ENCODE measurements at places on chromosomes 2 and 18.

GRCh38 chr2:180495606-180496005 is 484.8 kb upstream of the UBE2E3 start:
- DNase-seq: no peak

DNA sequence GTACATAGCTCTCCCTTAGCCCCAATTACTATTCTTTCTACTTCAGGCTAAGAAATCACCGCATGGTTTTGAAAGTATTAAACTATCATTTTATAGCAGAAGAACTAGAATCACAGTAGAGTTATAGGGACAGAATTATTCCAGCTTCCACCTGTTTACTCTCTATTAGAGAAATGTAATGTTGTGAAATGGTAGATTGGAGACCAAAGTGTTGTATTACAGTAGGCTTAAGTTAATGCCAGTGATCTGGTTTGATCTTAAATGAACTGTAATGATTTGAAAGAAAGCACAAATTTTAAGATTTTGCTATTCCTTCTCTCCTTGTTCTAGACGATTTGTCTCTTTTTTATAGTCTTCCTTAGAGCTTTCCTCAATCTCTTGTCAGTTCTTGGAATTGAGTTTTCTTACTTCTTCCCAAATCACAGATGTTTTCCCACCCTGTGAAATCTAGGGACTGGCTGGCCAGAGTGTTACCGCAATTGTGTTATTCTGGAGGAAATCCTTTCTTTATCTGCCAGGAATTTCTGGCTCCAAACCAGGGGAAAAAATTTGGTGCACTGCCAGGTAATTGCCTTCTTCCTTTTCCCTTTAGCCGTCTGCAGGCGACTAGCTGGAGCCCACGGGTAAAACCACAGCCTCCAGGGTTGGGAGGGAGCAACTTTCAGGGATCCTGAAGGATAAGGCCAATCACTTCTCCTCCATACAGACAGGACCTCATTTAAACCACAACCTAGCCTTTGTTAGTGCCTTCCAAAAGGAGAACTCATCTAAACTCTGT is 51.7 kb downstream of the NOP58 start:
- no peak for DNase-seq

- DNase-seq: no peak
Measured at GRCh38 chr2:239171643-239172042, 229.2 kb downstream of the HDAC4 start.

DNA sequence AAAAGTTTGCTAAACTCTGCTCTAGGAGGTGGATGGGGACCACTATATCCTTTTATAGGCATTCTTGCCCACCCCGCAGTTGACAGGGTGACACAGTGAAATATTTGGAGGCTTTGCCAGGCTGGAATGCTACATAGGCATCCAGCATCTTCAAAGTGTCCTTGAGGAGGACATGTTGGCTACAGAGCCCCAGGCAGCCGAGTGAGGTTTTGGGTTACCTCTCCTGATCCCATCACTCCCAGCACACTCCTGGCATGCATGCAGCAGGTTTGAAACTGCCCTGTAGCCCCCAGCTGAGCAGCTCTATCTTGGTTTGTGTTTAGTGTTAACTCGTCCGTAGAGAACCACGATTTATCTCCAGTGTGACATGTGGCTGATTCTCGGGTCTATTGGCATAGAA is 7.3 kb downstream of the FOSL2 start:
- DNase-seq: no peak

GRCh38 chr2:82342356-82342755 is 2037.8 kb upstream of the LRRTM1 start:
- no peak for DNase-seq

GRCh38 chr2:208985644-208986043 is 438.2 kb upstream of the MAP2 start:
- peak; percentile 56 for DNase-seq

DNA sequence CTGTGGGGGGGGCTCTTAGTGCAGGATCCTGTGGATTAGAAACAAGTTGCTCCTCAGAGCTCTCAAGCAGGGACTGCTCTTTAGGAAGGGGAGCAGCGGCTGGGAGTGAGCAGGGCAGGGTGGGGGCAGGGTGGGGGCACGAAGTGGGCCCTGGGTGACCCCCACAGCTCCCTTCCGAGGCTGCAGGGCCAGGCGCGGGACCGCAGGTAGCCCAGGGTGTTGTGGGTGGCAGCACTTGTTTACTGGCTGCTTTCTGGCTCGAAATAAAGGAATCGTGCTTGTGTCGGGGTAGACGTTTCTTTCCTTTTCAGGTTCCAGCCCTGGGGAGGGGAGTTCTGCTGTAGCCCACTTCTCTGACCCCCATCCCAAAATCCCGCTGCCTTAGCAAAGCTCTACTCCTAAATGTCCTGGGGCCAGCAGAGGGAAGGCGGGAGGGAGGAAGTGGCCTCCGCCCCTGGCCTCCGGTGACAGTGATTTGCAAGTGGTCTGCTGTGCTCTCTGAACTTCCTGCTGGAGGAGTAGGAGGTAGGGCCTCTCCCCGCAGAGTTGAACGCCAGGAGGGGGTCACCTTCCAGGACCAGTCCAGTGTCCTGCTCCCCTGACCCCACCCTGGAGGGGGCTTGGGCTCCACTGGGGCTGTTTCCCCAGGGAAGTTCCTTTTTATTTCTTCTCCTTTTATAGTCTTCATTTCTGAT is 8.3 kb downstream of the NEU4 start:
- DNase-seq: no peak

- no peak for DNase-seq
Measured at GRCh38 chr2:218985021-218985324, at the start of gene FEV. Gene FEV (minus strand): TSS chr2:218985184. CDS start chr2:218985075, 109 bp downstream.

GRCh38 chr2:173606619-173607248 is 252.1 kb downstream of the CDCA7 start:
- no peak for DNase-seq

- no peak for DNase-seq
Measured at GRCh38 chr2:136060416-136060815, 57.5 kb downstream of the CXCR4 start.

DNA sequence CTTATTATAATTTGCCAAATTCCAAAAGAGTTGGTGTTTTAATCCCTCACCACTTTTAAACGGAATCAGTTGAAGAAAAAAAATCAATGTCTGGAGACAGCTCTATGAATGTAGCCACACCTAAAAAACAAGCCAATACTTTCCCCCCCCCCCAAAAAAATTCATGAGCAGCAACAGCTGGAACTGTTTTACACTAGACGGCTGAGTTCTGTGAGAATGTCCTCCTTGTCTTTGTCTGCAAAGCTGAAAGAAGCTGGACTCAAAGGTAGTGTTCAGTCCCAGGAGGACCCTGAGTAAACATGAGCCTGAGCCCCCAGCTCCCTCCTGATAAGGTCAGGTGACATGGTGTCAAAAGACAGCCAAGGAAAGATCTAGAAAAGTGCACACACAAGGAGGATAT is 68.2 kb downstream of the ZNF521 start:
- no peak for DNase-seq

GRCh38 chr2:85827879-85828569 is 60.8 kb downstream of the ST3GAL5 start:
- no peak for DNase-seq

- DNase-seq: peak; percentile 61
Measured at GRCh38 chr2:120552800-120553481, 182.7 kb upstream of the GLI2 start.

GRCh38 chr2:38013158-38013752 is 62.7 kb downstream of the CYP1B1 start:
- DNase-seq: no peak

- no peak for DNase-seq
Measured at GRCh38 chr2:231900972-231901371, 25.2 kb downstream of the NPPC start.

DNA sequence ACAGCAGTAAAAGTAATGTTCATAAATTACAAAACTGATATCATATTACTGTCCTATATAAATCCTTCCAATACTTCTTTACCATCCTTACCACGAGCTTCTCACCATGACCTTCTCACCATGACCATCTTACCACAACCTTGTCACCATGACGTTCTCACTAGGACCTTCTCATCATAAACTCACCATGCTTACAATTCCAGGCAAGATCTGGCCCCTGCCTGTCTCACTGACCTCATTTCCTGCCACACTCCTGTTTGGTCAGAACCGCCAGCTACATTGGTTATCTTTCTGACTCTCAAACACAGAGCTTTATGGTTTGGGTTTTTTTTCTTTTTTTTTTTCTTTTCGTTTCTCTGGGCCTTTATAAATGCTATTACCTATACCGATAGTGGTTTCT is 827.6 kb downstream of the RNF144A start:
- no peak for DNase-seq

GRCh38 chr2:9077691-9078090 is 74.2 kb upstream of the MBOAT2 start:
- DNase-seq: no peak

DNA sequence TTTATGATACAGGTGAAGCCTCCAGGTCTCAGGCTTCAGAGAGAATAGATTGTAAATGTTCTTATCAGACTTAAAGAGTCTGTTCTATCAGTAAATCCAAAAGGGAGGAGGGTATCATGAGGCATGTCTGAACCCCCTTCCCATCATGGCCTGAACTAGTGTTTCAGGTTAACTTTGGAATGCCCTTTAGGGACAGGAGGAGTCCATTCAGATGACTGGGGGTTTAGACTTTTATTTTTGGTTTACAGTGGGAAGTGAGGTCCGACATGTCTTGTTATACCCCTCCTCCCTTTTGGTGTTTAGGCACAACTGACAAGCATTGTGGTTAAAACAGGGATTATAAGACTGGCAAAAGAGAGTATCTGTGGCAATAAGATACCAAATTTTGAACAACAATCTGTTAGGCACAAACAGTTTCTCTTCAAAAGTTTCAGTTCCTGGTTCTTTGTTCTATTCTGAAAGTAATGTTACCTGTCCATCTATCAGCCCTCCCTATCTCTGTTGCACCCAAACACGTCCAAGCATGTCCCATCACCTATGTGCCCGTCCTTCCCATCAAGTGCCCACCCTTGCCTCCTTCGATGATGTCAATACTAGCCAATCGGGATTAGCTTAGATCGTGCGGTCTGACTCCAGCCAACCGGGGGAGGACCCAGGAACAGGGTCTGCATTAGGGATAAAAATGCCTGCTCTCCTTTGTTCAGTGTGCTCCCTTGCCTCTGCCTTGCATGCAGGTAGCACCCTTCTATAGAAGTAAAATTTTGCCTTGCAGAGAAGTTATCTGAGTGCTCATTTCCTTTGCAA is 16.4 kb downstream of the TCF23 start:
- DNase-seq: no peak

- peak; percentile 5 for DNase-seq
Measured at GRCh38 chr2:15142069-15142689, 419.0 kb downstream of the NBAS start.

GRCh38 chr2:205957452-205958154 is 128.4 kb downstream of the INO80D start:
- no peak for DNase-seq

DNA sequence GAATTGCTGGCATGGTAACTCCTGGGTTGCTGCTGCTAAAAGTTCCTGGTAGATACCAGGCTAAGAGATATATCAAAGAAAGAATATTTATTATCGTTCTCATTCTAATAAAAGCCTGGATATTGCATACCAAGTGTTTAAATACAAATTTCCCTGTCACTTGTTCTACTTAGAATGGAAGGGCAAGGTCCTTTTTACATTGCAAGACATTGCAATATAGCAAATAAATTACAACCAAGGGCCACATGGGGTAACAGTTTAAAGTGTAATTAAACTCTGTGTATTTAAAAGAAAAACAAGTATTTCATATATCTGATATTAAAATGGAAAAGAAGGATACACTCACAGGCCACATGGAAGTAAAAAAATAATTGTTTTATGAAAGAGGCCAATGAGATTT is 16.2 kb downstream of the PDE11A start:
- DNase-seq: no peak

DNA sequence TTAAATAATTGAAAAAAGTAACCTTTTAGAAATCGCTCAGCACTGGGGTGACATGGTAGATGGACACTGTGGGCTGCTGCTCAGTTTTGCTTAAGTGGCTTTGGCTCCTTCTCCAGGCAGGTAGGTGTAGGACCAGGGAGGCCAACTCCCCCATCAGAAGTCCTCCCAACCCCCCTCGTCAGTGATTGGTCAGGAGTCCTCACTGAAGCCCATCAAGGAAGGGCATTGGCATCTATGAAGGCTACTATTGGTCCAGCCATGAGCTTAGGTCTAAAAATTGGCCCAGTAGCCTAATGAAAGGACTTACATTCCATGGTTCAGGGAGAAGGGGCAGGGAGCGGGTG is 34.7 kb downstream of the ST3GAL5 start:
- DNase-seq: no peak

DNA sequence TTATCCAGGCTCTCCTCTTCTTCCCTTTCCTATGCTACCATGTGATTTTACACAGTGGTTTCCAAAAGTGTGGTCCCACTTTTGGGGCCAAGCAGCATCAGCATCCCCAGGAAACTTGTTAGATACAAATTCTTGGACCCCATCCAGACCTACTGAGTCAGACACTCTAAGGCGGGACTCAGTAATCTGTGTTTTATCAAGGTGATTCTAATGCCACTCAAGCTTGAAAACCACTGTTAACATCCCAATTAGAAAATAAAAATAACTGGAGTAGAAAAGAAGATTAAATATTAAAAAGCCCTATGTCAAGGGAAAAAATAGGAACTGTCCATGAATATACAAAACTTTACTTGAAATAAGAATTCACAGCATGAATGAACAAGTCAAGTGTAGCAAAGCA is 10.8 kb downstream of the DSG2 start:
- no peak for DNase-seq
